ENCODE measurements at places on chromosomes 1 and 21. TPM values are rescaled to one million over a fixed set of nuclear protein-coding genes. Genes with fewer than 3 reads are reported as not detected.

The S100A10 gene
- 197 TPM for polyA plus RNA-seq

DNA sequence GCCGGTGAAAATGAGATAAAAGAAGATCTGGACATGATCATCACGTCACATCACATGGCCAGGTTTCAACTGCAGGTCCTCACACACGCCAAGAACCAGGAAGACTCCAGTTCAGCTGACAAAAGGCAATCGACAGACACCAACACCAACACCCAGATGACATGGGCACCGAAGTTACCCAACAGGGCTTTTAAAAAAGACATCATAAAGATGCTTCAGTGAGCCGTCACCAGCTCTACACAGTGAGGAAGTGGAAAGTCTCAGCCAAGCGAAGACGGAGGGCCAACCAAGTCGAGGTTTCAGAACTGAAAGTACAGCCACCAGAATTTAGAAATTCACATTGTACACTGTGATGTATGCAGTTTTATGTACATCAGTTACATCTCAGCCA is 154.3 kb upstream of the COL6A1 start:
- no peak for DNase-seq

DNA sequence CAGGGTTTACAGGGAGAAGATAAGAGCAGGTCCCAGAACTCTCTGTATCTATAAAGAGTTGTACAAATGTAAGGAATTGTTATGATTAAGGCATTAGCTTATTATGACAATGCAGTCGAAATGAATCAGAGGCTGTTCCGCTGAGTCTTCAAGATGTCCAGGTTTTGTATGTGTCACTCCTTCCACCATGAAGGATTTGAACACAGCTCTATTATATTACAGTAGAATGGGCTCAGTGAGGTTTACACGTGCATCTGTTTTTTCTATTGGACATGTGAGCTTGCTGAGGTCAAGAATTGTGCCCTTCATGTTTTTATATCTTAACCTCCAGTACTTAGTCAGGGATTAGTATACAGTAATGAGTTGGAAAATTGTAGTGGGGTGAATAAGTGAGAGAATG is 86.3 kb downstream of the MPZL1 start:
- DNase-seq: no peak

- no peak for DNase-seq
These were observed 35.2 kb downstream of the SYT6 start for GRCh38 chr1:114118351-114118990.
